Effector memory CD8-positive, alpha-beta T cell (primary cell): ENCODE measurements at places on chromosomes 7 and 10.
A peak's percentile ranks its signal among the peaks of the same experiment; 100 is the strongest.

GRCh38 chr7:93894966-93895640, 4.5 kb upstream of the TFPI2 start:
- no peak for DNase-seq

DNA sequence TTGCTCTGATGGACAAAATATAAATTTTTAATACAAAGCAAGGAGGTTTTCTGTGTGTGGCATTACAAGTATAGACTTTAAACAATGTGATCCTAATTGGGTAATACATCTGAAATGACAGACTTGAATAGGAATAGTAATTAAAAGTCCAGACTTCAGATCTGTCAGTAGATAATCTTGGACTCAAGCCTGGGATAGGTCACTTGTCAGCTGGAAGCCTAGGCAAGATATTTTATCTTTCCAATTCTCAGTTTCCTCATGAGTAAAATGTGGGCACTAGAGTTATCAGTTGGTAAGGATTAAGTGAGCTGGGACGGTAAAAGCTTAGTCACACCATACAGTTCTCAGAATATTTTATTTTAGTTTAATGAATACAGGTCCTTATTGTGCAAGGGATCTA, 10.4 kb upstream of the ZMYND11 start:
- DNase-seq: no peak

GRCh38 chr10:239109-239508, 103.9 kb downstream of the ZMYND11 start:
- no peak for DNase-seq

- no peak for DNase-seq
These were observed 37.5 kb downstream of the NT5C2 start for GRCh38 chr10:103155471-103156085.

DNA sequence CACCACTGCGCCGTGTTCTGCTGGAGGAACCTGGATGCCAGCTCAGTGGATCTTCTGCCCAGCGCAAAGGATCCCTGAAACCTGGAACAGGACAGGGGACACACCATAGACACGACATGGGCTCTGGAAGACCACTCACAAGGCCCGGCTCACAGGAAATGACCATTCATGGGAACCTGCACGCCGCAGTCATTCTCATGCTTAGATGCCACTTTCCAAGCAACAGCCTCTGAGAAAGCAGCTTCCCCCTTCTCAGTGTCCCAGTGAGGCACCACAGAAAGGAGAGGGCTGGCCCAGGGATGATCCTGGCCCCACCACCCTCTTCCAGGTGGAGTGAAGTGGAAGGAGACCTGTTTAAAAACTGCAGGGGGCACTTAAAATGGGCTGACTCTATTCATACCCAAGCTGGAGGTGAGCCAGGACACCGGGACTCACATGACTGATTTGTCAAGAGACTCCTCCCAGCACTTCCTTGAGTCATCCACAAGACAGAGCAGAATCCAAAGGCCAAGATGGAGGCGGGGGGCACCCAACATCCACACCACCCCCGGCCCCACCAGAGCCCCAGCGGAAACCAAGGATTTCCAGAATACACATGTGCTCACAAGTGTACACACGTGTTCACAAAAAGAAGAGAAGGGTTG, 11.2 kb downstream of the CTBP2 start:
- no peak for DNase-seq

GRCh38 chr10:7412928-7413282, 2.1 kb upstream of the SFMBT2 start:
- DNase-seq: no peak

DNA sequence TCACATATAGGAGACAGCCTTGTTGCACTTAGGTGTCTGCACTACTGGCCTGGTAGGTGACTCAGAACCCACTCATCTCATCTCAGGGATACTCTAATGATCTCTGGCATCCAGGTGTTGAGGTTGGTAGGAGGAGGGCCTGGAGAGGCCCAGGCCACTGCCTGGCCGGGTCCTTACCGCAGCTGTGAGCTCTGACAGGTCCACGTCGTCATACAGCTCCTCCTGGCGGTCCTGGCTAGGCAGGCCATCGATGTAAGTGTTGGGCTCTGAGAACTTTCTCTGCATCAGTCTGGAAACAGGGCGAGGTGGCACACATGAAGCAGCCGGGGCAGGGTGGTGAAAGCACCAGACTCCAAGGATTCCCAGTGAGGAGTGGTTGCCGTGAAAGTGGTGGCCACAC, 62.1 kb downstream of the VWA2 start:
- no peak for DNase-seq

- DNase-seq: no peak
These were observed 722 bp downstream of the UPF2 start for GRCh38 chr10:12041766-12042408.

DNA sequence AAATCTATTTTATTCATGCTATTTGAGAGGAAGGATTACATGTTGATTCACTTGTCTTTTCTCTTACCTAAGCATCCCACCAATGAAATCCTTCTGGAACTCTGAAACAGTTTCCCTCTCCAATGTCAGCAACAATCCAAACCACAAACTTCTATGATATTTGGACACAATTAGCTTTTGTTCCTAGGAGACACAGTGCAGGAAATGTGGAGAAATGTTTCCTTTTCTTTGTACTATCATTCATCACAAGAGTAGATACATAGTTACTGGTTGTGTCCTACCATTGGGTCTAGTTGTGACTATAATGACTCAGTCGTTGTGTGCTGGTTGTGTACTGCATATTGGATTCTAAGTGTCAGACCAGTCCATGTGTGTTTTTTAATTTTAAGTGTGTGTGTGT, 156.8 kb upstream of the MAGI2 start:
- no peak for DNase-seq

- DNase-seq: peak; percentile 13
These were observed 132.1 kb downstream of the NRBF2 start for GRCh38 chr10:63265222-63265617.

DNA sequence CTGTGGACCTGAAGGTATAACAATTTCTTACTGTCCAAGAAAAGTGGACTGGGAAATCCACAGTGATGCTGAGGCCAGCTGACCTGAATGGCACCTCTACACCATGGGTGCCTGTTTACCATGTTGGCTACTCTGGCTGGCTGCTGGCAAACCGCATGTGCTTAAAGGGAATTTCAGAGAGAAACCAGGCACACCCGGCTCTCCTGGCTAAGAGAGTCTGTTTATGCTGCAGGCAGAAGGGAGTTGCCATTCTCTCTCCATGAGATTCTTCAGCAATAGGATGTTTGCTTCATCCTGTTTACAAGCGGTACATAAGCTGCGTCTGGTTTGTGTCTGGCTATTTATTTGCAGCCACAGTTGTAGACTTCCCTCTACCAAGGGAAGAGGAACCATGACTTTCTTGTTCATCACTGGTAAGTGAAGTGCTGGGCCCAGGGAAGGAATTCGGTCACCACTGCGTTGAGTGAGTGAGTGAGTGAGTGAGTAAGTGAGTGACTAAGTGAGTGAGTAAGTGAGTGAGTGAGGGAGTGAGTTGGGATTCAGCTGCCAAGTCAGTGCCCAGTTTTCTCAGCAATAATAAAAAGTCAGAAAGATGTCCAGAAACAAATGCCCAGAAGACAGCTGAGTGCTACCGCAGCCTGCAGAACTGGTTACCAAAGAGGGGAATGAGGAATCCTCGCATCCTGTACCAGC, 90.4 kb downstream of the COBL start:
- DNase-seq: no peak

- DNase-seq: no peak
These were observed 88.4 kb upstream of the SAMD8 start for GRCh38 chr10:75023074-75023473.

- no peak for DNase-seq
These were observed 41.8 kb downstream of the ASZ1 start for GRCh38 chr7:117385363-117386109.

GRCh38 chr7:21251151-21251800, 176.6 kb upstream of the SP4 start:
- no peak for DNase-seq

GRCh38 chr7:138943061-138943460, 38.1 kb downstream of the KIAA1549 start:
- DNase-seq: no peak

- no peak for DNase-seq
These were observed 151.5 kb downstream of the ANK3 start for GRCh38 chr10:60237977-60238758.

- DNase-seq: no peak
These were observed 165.4 kb downstream of the GLI3 start for GRCh38 chr7:42071372-42072261.

GRCh38 chr10:68158031-68158430, 48.7 kb downstream of the MYPN start:
- DNase-seq: no peak

- no peak for DNase-seq
These were observed 120.5 kb downstream of the CTNNA3 start for GRCh38 chr10:67575532-67575931.

DNA sequence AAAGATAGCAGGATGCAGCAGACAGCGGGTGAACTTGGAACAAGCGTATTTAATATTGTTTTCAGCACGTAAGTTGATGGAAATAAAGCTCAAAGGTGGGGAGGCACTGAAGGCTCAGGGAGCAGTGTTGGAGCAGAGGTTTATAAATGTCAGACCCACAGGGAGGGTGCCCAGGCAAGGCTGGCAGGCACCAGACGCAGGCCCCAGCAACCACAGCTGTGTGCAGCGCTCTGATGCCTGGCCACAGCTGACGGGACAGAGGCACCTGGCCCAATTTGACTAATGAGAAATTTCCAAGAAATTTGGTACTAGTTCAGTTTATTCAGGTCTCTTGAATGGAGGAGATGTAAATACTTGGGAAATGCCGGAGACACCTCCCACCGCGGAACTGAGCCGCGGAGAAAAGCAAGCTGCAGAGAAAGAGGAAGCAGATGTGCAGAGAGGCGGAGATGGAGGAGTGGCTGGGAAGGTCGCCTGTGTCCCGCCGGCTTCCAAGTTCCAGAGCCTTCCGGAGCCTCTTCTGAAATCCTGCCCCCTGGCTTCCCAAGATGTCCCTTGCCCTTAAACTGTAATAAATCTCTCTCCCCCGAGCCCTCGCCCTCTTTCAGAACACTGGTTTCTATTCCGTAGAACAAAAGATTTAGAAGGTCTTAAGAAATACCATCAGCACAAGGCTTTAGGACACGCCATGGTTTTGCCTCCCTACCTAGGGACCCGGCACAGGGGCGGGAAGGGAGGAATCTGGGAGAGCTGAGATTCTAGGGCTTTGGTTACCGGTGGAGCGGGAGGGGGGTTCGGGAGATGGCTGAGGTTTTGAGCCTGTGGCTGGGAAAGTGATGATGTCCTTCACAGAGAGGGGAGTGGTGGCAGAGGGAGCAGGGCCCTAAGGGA, 38.4 kb upstream of the PLXNA4 start:
- DNase-seq: no peak

- no peak for DNase-seq
These were observed 94.9 kb upstream of the SH2B2 start for GRCh38 chr7:102191556-102192379.

GRCh38 chr10:27035163-27035562, 65.1 kb downstream of the ANKRD26 start:
- no peak for DNase-seq

DNA sequence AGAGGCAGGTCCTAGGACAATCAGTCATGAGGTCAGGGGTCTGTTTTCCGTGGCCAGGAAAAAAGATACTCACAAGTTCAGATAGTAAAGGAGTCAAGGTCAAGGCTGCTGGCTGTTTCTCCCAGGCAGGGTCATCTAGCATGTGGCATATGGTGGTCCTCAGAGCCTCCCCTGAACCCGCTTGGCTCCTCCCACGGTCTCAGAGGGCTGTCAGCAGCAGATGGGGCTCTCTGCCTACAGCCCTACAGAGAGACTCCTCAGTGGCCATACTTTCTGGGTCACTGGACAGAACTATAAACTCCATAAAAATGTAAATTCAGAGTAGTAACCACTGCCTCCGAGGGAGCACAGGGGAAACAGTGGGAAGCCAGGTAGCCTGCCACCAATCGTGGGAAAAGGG, 11.3 kb upstream of the DRGX start:
- no peak for DNase-seq

- no peak for DNase-seq
These were observed 40.3 kb upstream of the SH2D4B start for GRCh38 chr10:80497187-80498077.

DNA sequence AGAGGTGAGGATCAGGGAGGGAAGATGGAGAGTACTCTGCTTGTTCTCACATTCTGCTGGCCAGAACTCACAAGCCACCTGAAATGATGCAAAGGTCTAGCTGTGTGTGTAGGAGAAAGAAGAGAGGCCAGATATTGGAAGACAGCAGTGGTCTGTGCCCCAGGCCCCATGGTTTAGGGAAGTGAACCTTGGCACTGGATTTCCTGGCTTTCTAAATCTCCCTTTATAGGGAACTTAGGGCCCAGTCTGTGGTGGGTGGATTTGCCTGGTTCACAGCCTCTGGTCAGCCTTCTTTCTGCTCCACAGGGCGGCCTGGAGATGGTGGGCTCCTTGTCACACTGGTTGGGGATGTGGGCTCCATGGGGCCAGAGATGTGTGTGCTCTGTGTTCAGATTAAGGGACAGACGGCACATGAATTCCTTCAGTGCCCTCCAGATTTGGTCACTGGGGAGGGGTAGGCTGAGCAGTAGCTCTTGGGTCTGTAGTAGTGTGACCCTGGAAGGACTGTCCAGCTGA, 9.5 kb upstream of the SH2D4B start:
- no peak for DNase-seq

DNA sequence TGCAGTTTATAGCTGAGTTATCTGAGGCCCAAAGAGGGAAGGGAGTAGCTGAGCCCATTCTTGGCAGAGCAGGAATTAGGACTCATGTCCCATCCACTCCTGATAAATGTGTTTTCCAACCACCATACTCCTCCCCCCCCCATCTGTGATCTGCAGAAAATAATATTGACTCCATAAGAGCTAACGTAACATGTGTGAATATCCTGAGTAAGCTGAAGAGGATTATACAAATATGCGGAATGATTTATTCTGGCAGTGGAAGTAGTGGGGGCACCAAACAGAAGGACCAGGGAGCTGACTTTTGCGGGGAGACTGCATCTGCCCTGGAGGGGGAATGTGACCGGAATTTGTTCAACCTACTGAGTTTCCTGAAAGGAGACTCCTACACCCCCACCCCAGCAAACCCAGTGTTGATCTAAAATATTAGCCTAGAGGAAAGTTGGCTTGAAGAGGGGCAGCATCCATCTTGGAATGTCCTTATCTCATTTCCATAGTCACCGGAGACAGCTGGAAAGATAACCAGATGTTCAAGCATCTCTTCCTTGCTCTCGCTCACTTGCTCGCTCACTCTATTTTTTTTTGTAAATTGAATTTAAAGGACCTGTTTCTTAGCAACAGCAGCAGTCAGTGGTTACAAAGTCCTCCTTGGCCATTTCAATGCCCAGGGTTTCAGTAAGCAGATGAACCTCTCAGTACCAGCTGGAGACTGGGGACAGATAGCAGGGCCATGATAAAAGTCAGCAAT, 114.7 kb downstream of the RPS24 start:
- DNase-seq: no peak

GRCh38 chr7:139566075-139566474, 42.6 kb downstream of the CLEC2L start:
- no peak for DNase-seq
